ENCODE measurements at places on chromosomes 2 and 18.

- DNase-seq, result no peak
These were observed 323.3 kb downstream of the TGIF1 start for GRCh38 chr18:3773303-3773702.

DNA sequence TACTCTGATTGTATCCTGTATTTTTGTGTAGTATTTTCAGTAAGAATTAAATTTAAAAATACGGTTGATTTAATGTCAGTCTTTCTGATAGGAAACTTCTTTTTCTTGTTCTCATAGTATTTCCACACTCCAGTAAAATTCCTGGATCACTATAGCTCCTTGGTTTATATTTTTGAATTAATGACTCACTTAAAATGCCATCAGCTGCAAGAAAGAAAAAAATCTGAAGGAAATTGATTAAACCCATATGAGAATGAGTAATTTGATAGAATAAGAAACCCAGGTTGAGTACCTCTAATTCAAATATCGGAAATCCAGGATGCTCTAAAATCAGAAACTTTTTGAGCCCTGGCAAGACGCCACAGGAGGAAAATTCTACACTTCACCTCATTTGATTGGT, 186.8 kb upstream of the RND3 start:
- DNase-seq, result no peak

DNA sequence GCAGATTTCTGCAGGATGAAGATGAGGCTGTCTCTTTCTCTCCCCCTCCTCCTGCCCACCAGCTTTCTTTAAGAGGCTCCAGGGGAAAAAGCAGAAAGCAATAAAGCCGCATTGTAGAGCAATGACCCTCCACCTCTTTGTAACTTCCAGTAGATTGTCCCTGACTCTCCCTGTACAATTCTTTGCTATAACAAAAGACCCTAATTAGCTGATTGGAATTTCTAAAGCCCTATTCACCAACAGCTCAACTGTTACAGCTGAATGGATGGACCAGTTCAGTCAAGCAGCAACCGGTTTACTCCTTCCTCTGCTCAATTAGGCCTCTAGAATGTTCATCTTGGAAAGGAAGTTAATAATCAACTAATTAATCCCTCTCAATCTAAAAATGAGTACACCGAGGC, 301.0 kb downstream of the STK39 start:
- no peak for DNase-seq

- no peak for DNase-seq
These were observed 32.8 kb upstream of the IL1B start for GRCh38 chr2:112869258-112869842.

DNA sequence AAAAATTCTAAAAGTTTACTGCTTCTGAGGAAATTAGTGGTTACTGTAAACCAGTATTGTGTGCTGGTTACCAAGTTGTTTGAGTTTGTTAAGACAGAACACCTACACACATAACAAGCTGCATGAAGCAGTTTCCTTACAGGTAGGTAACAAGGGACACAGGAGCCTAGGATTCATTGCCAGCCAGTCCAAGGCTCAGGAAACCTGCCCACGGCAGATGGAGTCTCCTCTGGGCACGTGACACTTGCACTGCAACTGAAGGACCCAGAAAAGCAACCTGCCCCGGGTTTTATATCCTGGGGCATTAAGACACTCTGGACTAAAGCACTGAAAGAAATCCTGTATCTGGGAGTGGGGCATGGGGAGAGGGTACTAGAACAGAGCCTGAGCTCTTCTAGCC, 639.3 kb downstream of the ADCYAP1 start:
- no peak for DNase-seq

- DNase-seq, result no peak
These were observed 96.8 kb downstream of the GPD2 start for GRCh38 chr2:156532989-156533388.

DNA sequence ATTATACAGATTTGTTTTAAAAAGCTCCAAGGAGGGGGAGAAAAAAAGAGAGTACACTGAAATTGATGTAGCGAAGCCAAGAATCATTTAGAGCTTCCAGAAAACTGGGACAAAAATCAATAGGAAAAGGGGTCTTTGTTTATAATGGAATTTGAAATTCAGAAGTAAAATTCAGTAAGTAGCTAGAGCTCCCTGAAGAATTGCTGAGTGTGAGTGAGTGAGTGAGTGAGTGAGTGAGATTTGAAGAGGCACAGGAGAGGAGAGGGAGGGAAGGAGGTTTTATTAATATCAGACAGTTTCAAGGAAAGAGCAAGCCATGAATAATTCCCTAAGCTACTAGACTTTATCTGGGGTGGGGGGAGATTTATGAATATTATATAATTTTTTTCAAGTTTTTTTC, 60.7 kb upstream of the ARHGAP28 start:
- DNase-seq, result no peak

GRCh38 chr2:64115808-64116598, 28.2 kb downstream of the PELI1 start:
- no peak for DNase-seq

- DNase-seq, result no peak
These were observed 123.8 kb downstream of the CAPN13 start for GRCh38 chr2:30683236-30683956.

DNA sequence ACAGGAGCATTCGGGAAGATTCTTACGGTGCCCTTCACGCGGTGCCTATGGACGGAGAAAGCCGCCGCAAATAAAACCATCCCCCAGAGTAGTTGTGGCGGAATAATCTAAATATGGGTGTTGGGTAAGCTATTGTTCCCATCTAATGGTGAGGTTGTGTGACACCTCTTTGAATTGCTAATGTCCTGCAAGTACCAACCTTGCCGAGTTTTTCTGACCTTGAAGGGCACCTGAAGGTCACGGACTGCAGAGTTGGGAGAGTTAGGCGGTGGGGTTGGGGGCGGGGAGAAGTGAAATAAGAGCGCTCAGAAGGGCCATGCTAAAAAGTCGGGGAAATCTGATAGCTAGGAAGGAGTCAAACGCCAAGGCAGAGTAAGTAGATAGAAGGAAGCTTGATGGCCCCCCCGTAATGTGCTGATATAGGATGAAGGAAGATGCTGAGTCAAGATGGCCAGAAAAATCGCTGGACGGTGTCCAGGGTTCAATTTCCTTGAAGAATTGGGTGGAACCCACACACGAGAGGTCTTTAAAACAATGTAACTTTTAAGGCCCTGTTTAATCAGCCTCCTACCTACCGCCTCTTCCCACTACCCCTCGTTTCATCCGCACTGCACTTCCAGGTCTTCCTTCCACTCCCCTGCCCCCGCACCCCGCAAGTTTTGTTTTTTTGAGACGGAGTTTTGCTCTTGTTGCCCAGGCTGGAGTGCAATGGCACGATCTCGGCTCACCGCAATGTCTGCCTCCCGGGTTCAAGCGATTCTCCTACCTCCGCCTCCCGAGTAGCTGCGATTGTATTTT, 600 bp downstream of the KATNAL2 start:
- no peak for DNase-seq

- DNase-seq, result no peak
These were observed 140.2 kb upstream of the NDUFV2 start for GRCh38 chr18:8962192-8962779.

DNA sequence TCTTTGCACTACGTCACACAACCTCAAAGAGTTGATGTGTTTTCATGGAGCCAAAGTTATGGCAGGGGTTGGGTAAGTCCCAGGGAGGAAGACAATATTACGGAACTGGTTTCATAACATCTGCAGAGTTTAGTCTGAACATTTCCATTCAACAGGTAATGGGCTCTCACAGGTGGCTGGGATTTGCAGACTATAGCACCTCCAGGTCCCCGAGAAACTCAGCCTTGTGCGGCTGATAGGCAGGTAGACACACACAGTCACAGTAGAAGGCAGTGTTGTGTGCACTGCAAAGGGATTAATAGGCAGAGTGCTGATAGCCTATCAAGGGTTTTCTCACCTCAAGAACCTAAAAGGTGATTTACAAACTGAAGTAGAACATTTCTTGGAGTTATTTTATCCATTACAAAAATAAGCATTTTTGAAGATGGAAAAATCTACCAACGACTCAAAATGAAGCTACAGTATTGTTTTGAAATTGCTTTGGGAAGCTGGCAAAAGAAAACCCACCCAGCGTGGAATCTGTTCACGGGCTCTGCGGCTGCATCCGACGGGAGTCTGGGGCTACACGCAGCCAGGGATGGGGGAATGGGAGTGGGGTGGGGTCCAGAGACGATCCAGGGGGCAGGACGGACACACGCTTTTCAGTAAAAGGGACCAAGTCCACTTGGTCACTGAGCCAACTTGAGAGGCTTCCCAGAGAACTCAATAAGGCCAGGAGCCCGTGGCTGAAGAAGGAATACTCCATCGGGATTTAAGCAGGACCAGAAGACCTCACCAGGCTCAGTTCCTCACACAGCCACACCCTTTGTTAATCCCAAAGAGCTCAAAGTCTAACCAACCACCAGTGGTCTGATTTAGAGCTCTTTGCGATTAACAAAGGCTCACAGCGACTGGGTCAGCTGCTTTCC, 82.9 kb downstream of the CHRNA1 start:
- no peak for DNase-seq

DNA sequence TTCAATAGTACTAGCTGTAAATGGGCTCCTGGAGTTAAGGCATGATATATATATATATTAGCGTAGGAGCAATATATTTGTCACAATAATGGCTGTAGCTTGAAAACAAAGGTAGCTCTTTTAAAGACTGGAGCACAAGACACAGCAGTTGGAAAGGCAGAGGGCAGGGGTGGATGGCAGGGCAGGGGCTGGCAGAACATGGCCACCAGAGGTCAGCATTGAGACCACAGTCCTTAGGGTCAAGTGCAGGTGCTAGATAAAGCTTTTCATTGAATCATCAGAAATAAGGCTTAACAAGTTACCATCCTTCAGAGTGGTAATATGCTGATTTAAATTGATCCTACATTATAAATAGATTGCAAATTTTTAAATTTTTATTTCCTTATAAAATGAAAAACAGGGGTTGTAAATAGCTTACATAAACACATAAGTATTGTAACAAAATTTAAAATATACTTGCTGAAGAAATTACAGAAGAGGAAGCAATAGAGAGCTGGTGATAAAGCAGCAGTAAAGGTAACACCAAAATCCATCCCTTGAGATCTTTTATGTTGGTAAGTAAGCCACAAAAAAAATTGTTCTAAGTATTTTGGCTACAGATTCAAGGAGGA, 161.2 kb upstream of the PIEZO2 start:
- no peak for DNase-seq

DNA sequence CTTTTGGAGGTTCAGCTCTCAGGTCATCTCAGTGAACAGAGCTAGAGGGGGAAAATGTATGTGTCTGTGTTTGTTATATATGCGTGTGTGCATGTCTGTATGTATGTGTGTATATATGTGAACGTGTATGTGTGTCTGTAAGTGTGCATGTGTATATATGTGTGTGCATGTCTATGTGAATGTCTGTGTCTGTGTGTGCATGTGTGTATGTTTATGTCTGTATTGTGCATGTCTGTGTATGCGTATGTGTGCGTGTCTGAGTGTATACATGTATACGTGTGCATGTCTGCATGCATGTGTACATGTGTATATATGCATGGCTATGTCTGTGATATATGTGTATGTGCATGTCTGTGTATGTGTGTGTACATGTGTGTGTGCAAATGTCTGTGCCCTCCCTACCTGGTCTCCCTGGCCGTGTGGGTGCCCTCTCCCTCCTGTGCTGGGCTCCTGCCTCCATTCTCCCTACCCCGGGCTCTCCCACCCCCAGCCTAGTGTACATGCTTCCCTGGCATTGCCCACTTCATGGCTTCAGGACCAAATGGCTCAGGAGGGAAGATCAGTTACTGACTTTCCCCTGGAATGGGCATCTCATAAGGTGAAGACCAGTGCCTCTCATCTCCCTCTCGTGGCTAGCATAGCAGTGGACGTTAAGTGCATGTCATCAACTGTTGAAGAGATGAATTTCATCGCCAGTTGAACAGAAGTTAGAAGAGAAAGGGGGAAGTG, 49.9 kb downstream of the TRAF3IP1 start:
- DNase-seq, result no peak

DNA sequence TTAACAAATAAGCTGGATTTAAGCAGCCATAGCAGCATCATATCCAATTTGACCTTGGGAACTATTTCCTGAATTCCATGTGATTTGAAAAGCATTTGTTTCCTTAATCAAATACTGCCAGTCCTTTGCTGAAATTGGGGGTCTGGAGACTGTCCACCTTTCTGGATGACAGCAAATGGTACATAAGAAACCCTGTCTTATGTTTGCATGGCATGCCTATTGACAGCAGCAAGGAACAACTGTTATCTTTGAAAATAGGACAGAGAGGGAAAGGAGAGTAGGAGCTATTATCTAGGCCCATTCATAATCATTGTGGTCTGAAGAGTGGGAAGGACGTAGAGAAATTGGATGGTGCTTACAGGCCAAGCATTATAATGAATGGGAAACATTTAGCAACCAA, 129.2 kb upstream of the CTNNA2 start:
- DNase-seq, result no peak

DNA sequence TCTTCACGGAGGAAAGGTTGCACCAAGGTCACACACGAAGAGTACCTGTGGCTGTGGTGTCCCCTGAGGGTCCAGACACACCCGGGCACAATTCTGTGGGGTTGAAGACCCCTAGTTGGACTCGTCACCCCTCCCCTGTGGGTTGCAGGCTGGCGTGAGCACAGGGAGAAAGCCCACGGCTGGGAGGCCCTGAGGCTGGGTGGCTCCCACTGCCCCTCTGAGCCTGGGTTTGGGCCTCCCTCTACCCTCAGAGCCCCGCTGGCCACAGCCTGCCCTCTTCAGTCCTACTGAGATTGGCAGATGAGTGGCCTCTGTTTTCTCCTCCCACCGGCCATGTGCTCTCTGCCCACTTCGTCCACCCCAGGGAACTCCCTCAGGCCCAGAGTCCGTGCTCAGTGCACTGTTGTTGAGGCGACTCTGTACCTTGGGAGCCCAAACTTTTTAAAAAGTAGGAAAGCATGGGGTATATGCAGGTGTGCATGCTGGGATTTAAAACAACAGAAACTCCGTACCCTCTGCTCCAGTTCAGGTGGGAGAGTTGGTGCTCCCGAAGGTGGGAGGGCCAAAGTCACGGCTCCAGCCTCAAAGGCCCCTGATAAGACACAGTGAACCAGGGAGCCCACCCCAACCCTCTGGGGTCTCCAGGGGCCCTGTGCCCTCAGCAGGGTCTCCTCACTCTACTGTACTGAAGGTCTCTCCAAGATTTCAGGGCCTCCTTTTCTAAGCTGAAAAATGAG, 19.1 kb downstream of the RAMP1 start:
- no peak for DNase-seq

GRCh38 chr18:65527879-65528633, 222.8 kb upstream of the CDH7 start:
- DNase-seq, result no peak

- DNase-seq, result no peak
These were observed 211.5 kb downstream of the TMEM247 start for GRCh38 chr2:46690825-46691224.

DNA sequence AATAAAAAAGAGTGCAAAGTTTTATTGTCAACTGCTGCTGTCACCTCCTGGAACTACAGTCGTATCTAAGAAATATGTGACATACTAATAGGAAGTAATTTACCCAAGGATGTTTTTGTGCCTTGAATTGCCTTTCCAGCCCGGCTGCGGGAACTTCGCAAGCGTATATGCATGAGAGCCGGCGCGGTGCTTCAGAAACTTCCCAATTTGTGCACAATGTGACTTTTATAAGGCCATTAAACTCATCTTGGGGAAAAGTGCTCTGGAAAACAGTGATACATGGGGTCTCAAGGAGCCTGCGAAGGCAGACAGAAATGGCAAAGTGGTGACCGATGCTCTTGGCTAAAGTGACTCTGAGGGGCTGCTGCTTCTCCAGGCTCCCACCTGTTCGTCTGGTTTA, 41.7 kb upstream of the CELF4 start:
- DNase-seq, result no peak

- no peak for DNase-seq
These were observed 7.7 kb upstream of the GPC1 start for GRCh38 chr2:240427729-240428128.

- DNase-seq, result no peak
These were observed 130.2 kb upstream of the ID2 start for GRCh38 chr2:8551622-8552074.

- no peak for DNase-seq
These were observed 50.8 kb upstream of the TMEM87B start for GRCh38 chr2:112004253-112004645.

Data from activated naive CD4-positive, alpha-beta T cell (primary cell).